ENCODE measurements at places on chromosomes 5 and 9.

DNA sequence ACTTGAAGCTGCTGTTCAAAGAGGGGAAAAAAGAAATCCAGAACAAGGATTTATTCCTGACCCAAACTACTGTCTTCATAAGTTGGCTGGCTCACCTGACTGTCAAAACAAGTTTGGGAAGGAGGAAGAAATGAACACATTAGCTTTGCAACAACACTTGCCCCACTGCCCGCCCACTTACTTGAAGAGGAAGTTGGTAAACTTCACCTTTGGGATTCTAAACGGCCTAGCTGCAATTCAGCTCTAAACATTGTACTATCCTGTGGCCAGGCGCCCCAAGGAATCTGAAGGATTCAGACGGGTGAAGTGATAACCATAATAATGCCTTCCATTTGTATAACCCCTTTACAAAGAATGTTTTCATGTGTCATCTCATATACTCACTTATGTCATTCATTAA, 199.4 kb downstream of the ARRDC3 start:
- no peak for DNase-seq

DNA sequence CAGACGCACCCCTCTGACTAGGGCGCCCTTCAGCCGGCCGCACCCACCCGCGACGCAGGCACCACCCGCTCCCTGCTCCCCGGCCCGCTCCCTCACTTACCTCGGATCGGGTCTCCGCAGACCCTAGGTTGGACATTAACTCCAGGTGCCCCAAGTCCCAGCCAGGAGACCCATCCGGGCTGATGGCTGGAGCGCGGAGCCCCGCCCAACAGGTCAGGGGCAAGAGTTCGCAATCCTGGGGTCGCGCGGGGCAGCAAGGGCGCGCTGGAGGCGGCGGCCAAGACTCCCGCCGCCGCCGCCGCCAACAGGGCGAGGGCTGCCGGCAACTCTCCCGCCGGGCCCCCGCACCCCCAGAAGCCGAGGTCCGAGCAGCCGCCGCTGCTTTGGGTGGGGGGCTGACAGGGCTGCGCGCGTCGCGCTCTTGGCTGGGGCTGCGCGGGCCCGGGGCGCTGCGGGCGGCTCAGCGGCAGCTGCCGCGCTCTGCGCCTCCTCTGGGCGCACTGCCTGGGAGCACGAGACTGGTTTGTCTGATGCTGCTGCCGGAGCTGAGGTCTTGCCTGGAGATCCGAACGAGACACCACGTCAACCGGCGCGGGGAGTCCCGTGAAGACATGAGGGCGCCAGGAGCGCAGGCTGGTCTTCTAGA, at the start of gene GDNF:
Gene GDNF, minus strand, starts transcription at position 635 of the 646 bp plus-strand sequence. CDS start 5,245 bp downstream, outside the sequence.
- no peak for DNase-seq

- no peak for DNase-seq
Measured at GRCh38 chr5:375921-376798, 54.6 kb downstream of the AHRR start.

GRCh38 chr5:168801567-168801966, 222.4 kb upstream of the PANK3 start:
- DNase-seq, result no peak

DNA sequence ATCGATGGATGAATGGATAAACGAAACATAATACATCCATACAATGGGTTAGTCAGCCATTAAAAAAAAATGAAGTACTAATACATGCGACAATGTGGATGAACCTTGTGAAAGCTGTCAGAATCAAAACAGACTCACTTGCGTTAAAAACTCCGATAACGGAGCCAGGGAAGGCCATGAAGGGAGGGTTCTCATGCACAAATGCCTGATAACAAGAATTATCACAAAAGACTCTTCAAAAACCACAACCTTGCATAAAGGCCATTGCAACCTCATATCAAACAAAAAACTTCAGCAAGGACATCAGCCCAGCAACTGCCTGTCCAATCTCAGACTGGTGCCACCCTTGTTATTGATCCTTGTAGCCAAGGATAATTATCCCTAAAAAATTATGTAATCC, 13.7 kb downstream of the ERMP1 start:
- no peak for DNase-seq

GRCh38 chr5:168712280-168712924, 133.2 kb upstream of the PANK3 start:
- DNase-seq, result no peak

DNA sequence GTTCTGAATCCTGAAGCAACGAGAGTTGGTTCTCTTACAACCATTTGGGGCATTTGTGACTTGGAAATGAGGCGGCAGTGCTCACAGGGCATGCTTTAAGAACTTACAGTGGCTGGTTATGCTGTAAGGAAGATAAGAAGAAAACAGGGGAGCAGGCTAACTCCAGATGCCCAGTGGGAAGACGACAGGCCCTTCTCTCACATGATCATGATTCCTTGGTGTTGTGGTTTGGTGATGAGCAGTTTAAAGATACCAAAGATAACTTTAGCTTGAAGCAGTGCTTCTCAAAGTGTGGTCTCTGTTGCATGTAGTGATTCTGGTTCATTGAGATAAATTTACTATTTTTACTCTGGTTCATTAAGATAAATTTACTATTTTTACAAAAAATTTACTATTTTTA, 2.6 kb upstream of the HABP4 start:
- DNase-seq, result no peak

DNA sequence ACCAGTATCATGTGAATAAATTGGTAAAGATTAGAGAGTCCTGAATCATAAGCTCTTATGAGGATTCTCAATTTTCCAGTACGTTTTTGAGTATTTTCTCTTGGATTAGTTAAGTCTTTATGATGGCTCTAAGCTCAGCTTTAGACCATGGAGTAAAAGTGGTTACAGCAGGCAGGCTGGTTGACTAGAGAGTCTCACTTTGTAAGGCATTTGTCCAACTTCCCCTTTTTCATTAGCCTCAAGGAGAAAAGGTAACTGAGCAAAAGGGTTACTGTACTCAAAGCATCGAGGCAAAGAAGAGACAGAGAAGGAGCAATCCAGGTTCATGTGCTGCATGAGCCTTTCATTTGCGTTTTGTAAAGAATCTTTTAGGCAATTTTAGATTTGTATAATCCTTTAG, 8.5 kb downstream of the NOP16 start:
- DNase-seq, result no peak

GRCh38 chr5:123546657-123547056, 34.7 kb downstream of the CSNK1G3 start:
- DNase-seq, result no peak

DNA sequence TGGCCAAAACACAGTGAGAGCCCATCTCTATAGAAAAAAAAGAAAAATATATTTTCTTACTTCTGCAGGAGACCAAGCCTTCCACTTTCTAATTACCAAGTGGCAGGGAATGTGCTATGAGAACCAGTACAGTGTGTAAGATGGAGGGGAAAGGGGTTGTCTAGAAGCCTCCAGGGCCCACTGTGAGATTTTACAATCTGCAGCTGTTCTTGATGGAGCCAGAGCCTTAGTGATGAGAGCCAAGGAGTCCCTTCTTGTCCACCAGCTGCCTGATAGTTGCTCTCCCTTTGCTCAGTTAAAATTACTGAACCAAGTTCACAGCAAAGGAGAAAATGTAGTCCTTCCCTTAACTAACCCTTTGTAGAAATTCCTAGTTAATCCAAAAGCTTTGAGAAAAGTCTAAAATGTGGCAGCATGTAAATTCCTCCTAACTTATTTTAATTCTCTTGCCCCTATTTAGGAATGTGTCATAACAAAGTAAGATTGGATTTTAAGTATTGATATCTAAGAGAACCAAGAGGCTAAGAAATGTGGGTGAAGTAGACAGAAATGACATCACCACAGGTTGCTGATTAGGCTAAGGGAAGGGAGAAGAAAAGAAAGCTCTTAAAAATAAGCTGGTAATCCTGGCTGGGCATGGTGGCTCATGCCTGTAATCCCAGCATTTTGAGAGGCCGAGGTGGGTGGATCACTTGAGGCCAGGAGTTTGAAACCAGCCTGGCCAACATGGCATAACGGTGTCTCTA, 19.3 kb downstream of the SRP19 start:
- no peak for DNase-seq

DNA sequence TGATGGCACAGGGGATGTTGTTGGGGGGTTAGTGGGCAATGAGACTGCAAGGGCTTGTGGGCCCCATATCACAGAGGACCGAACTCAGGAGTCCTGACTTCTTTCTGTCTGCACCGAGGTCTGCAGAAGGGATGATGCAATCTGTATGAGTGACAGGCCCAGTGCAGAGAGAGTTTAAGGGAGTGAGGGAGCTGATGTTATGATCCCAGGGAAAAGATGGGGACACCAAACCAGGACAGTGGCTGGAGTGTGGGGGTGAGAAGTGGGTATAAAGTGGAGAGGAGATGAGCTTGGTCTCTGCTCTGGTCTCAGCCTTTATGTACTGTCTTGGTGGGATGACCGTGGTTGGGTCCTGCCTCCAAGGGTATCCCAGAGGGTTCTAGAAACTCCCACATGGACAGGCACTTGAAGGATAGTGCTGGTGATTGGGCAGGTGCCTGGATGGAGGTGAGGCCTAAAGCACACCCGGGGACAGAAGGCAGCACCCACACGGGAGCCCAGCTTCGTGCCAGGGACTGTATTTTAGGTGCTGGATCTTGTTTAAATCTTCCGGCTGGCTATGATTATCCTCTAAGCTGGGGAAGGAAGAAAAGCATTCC, 21.9 kb downstream of the GSN start:
- DNase-seq, result no peak

GRCh38 chr5:126339215-126339805, 83.9 kb upstream of the GRAMD2B start:
- DNase-seq, result no peak

DNA sequence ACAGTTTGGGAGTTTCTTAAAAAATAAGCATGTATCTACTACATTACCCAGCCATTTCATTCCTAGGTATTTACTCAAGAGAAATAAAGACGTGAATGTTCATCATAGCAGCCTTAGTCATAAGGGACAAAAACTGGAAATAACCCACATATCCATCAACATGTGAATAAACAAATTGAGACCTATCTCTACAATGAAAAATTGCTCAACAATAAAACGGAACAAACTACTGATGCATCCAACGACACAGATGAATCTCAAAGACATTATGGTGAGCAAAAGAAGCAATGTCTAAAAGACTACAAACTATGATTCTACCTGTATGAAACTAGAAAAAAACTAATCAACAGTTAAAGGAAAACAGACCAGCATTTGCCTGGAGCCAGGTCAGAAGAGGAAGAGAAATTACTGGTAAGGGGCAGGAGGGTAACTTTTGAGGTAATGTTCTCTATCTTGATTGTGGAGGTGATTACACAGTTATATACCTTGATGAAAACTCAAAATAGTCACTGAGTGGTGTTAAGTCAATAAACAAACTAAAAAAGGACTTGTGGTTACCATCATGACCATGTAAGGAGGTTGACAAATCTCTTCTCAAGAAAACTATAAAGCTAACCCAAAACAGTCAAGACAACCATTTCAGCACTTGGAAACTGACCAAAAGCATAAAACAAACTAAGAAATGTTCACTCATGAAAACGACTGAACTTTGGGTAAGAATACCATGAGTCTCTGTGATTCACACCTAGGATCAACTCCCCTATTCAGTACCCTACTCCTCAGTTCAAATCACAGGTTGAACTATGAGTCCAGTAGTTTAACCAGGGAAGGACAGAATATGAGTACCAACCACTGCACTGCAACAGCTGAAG, 10.4 kb downstream of the UIMC1 start:
- no peak for DNase-seq

DNA sequence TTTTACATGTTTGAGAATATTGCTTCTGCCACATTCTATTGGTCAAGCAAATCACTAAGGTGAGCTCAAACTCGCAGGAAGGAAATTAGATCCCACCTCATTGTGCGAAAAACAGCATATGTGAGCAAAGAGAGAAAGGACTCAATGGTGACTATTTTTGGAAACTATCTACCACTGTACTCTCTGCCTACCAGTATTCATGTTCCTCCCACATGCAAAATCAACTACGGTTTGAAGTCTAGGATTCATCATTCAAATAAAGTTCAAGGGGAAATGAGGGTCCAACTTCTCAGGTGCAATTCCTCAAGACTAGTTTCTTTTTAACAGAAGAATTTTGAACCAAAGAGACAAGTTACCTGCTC, 60.6 kb downstream of the FAM174A start:
- no peak for DNase-seq

DNA sequence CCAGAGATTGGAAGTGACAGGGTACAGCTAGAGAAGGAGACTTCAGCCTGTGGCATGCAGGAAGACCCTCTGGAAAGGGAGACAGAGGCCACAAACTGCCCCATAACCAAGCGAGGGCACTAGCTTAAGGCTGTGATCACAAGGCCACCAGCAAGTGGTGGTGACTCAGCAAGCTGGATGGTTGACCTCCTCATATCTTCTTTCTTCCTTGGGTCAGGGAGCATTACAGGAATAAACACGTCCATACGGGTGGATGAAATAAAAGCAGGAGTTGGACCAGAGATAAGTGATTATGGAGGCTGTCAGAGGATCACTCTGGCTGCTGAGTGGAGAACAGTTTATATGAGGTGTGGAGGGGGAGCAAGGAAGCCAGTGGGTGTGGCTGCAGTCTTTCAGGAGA, 234.6 kb upstream of the TAS2R1 start:
- DNase-seq, result no peak

- DNase-seq, result no peak
Measured at GRCh38 chr9:109439378-109440116, 58.6 kb downstream of the PTPN3 start.

DNA sequence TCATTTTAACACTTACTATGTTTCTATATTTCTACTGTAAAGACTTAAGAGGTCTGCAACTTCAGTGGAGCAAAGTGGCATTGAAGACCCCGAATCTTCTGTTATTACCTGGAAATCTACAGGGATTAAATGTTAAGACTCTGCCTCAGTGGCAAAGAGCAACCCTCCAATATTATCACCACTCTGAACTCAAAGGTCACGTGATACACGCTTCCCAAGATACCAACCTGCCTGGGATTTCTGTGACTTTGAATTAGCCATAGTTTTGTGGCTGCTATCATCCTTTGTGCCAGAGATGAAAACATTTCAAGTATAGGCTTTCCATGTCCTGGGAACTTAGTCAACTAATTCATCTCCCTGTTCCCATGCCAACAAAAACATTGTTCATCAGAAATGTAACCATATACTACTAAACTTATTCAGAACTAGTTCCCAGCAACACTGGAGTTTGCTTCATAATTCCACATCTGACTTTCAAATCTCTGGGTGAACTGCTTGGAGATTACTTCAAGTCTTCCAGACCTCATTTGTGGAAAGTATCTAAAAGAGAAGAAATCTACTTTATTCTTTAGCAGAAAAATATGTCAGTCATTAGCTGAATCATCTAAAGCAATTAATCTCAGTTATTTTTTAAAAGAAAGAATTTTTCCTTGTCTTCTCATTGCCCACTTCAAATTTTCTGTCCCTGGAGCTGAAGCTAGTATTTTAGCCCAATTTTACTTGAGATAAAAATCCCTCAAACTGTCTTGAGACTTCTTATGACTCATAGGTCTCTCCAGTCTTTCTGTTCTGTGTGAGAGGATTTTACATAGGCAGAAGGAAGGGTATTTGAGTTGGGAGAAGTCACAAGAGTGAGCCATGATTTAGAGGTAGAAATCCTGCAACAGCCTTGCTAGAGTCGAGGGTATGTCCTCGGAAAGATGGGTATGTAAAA, 83.0 kb downstream of the ZNF462 start:
- no peak for DNase-seq

DNA sequence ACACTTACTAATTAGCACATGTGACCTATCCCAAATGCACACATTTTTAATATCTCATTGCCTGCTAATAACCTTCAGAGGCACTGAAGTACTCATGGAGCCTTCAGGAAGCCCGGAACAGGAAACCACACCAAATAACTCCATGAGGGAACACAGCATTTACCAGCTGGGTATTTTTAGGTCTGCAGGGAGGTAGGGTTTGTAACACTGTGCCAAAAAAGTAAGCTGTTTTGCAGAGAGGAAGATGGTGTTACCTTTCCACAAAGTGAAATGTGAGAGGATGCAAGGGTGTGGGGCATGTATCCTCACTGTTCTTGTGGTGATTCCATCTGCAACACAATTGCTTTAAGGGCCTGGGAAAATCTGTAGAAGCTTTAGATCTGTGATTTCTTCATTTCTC, 64.4 kb downstream of the NUDT12 start:
- DNase-seq, result no peak

All from activated CD8-positive, alpha-beta memory T cell treated with anti-CD3 and anti-CD28 coated beads for 1 hour (primary cell).